ENCODE measurements at places on chromosomes 3 and 15.

DNA sequence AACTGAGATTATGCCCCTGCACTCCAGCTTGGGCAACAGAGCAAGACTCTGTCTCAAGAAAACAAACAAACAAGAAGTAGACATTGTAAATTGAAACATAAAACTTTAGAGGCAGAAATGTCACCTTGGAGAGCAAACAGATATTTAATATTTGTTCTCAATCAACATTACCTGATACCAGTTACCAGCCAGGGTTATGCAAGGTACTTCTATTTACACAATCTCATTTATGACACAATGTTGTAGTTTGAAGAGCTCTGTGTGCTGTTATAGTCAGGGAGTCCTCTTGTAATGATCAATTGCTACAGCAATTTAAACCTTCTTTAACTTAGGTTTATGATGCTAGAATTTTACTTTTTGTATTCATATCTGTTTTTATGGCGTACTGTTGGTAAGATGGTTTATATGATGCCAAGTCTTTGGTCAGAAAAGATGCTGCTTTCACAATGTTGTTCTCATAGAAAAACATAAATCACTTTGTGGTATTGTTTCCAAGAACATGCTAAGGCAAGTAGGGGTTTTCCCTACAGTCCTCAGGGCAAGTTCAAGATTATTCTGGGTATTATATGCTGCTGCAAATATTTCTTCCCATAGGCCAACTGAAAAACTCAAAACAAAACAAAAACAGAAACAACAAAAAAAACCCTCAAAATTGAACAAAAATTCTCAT lies 173.5 kb downstream of the TNIK start:
- peak; percentile 27 for DNase-seq

GRCh38 chr15:101320501-101321052 lies 25.5 kb upstream of the SNRPA1 start:
- no peak for DNase-seq

DNA sequence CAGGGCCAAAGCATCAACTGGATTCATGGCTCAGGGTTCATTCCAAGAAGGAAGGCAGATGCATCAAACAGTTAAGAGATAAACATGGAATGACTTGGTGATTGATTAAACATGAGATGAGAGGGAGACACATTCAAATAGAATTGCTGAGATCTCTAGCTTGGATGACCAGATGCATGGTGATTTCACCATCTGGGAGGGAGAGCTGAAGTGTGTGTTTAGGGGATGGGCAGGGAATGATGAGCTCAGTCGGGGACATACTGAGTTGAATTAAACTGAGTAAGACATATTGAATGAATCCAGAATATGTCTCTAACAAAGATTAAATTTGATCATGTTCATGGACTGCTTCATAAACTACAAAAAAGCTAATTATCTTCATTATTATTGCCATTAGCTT lies 35.5 kb downstream of the CADPS start:
- no peak for DNase-seq

DNA sequence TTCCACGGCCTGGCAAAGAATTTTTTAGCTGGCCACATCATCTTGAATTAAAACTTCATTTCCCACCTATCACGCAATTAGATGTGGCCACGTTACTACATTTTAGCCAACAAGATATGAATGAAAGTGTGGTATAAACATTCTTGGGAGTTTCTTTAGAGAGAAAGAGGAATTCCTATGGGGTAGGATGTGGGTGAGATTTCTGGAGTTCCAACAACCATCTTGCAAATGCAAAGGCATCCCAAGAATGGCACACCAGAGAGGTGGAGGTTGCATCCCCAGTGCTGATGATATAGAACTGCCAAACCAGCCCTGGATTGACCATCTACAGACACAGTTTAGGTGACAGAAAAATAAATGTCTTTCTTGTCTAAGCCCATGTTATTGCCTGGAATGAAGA lies 66.3 kb upstream of the AKAP13 start:
- no peak for DNase-seq

DNA sequence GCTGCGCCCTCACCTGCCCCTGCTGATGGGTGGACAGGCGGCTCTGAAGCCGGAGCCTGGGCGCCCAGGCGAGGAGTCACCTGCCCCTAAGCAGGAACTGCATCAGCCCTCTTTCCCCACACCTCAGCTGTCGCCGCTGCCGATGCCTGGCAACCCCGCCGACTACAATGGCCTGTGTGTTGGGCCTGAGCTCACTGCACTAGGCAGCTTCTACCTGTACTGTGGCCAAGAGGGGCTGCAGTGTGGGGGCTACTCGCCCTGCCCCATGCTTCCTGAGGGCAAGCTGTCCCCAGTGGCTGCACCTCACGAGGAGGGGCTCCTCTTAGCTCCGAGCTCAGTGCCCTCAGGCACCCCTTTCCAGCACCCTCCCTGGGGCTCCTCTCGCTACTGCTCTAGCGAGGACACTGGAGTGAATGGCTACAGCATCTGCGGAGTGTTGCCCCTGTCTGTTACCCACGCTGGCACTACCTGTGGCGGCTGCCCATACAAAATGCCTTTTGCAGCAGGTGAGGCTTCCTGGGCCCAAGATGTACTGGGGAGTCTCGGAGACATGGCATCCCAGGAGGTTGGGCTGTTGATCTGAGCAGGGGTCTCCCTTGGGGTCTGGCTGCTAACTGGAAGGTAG lies 11.3 kb upstream of the CHST14 start:
- DNase-seq: no peak

DNA sequence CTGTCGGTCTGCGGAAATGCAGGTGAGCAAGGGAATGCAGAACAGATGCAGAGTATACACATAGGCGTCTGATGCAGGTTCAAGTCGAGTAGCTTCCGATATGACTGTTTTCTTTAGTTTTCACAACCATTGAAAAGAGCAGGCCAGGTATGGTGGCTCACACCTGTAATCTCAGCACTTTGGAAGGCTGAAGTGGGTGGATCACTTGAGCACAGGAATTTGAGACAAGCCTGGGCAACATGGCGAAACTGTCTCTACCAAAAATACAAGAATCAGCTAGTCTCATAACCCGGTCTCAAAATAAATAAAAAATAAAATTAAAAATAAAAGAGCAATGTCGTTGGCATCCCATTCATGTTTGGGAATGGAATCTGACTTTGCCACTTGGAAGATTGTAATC lies 101.5 kb downstream of the PTPRG start:
- DNase-seq: no peak

- no peak for DNase-seq
Measured at GRCh38 chr15:37100966-37101215, 542 bp upstream of the MEIS2 start.

DNA sequence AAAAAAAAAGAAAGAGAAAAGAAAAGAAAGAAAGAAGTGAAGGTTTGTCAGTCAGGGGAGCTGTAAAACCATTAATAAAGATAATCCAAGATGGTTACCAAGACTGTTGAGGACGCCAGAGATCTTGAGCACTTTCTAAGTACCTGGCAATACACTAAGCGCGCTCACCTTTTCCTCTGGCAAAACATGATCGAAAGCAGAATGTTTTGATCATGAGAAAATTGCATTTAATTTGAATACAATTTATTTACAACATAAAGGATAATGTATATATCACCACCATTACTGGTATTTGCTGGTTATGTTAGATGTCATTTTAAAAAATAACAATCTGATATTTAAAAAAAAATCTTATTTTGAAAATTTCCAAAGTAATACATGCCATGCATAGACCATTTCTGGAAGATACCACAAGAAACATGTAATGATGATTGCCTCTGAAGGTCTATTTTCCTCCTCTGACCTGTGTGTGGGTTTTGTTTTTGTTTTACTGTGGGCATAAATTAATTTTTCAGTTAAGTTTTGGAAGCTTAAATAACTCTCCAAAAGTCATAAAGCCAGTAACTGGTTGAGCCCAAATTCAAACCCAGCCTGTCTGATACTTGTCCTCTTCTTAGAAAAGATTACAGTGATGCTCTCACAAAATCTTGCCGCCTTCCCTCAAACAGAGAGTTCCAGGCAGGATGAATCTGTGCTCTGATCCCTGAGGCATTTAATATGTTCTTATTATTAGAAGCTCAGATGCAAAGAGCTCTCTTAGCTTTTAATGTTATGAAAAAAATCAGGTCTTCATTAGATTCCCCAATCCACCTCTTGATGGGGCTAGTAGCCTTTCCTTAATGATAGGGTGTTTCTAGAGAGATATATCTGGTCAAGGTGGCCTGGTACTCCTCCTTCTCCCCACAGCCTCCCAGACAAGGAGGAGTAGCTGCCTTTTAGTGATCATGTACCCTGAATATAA lies 2.0 kb downstream of the B2M start:
- no peak for DNase-seq

DNA sequence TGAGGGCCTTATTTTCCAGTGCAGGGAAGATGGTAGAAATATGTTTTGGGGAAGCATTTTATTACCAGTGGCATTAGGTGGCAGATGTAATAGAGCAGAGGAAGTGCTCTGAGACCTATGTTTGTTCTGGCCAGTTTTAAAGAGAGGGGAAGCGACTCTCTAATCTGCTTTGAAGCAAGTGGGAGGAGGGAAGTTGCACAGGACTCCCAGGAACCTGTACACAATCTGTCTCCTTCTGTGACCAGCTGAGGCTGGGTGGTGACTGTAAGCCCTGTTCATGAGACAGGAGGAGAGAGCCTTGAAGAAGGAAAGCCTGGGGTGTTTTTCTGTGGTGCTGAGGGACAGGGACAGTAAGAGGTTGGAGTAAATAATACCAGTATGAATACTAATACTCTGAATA lies 60.5 kb downstream of the LPP start:
- DNase-seq: no peak

DNA sequence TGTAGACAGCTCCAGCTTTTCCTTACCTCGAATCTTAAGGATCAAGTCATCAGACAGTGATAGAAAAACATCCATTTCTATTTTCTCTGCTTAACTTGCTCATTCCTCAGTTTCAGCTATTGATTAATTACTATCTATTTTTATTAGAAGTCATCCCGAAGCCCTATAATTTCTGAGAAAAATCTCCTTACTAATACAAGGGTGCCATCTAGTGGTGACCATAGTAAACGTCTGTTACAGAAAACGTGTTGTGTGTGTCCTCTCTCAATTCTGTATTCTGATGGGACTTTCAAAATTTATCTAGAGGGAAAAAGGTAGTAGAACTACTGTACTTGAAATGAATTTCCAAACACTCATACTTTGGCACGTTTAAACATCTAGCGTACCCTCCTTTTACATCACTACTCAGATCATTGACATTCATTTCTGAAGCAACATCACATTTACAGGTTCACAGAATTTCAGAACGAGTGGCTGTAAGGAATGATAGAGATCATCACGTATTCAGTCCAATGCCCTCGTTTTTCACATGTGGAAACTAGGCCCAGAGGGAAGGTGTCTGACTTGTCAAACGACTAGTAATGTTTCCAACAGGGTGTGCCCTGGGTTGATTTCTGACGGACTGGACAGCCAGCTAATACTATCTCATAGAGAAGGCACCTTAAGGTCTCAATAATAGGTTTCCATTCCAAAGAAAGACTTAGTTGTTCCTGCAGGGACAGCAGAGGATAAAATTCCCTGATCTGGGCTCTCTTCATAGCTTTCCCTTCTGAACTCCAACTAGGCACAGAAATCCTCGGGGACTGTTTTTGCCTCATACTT lies 25.6 kb downstream of the HACD2 start:
- no peak for DNase-seq

- DNase-seq: no peak
Measured at GRCh38 chr15:67563092-67563491, 20.6 kb downstream of the MAP2K5 start.

GRCh38 chr3:43609406-43609805 lies 12.4 kb downstream of the ANO10 start:
- DNase-seq: no peak

DNA sequence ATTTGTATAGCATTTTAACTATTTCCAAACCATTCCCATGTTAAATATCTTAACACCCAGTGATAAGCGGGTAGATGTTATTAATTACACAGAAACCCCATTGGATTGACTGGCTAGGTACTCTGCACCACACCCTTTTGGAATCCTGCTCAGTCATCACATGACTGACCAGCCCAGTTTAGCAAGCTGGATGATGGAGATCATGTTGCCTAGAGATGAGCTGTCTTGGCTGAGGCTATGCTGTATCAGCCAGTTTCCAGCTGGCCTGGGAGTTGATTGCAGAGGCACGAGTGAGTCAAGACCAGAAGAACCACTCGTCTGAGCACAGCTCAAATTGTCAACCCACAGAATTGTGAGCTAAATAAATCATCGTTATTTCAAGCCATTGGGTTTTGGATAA lies 124.6 kb downstream of the ZNF621 start:
- no peak for DNase-seq

DNA sequence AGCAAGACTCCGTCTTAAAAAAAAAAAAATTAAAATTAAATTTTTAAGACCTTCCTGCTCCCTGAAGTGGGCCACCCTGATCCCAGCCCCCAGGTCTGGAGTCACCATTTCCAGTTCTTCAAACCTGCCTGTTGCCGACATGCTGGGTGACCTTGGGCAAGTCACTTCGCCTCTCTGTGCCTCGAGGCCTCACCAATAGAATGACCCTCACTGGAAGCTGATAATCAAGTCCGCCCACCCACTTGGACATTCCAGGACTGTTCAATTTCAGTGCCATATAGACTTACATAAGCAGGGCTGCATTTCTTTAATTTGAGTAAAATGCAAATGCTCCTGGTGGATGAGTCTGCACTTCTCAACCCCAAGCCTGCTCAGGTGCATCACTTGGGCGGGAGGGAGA lies 39.3 kb upstream of the FURIN start:
- DNase-seq: no peak

DNA sequence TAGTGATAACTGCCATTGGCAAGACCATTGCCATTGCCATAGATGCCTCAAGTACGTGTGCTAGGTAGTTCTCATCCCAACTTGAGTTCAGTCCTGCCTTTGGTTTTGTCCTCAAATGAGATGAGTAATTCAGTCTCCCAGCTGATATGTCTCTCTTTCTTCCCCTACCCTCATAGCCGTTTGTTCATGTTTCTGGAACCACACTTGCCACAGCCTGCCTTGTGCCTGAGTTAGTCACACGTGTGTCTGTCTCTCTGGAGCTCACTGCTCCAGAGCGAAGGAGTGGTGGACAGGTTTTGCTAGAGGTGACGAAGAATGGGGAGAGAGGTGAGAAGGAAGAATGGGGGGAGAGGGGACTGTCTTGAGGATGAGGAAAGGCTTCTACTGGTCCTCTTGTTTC lies 88.0 kb upstream of the IGF1R start:
- DNase-seq: no peak

DNA sequence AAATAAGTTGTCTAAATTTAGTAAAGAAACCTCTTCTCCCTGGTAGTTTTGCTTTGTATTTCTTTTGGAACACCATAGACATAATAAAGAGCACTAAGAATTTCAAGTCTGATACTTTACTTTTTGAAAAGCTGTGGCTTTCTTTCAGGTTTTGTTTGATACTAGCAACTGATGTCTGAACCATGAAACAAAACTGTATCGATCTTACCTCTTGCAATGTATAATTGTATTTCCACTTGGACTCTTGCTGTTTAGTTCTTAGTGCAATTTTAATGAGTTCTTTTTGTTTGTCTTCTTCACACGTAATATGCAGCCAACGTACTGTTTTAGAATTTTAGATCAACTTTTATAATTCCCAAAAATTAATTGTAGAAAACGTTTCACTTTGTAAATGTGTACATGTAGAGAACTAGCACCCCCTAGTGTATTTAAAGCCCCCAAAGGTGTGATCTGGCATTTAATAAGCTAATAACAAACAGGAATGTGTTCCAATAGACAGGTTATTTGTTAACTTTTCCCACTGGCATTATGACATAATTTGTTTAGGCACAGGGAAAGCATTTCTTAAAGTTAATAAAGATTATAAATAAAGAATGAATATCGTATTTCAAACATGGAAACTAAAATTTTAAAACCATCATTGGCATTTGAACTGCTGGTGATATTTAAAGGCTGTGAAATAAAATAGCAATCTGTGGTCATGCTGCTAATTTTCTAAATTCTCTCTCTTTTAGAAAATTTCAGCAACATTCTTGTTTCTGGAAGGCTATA lies 289.1 kb upstream of the DNAJC19 start:
- no peak for DNase-seq

All from NCI-H510A (cell line).